ENCODE measurements at places on chromosomes 16 and 17.

DNA sequence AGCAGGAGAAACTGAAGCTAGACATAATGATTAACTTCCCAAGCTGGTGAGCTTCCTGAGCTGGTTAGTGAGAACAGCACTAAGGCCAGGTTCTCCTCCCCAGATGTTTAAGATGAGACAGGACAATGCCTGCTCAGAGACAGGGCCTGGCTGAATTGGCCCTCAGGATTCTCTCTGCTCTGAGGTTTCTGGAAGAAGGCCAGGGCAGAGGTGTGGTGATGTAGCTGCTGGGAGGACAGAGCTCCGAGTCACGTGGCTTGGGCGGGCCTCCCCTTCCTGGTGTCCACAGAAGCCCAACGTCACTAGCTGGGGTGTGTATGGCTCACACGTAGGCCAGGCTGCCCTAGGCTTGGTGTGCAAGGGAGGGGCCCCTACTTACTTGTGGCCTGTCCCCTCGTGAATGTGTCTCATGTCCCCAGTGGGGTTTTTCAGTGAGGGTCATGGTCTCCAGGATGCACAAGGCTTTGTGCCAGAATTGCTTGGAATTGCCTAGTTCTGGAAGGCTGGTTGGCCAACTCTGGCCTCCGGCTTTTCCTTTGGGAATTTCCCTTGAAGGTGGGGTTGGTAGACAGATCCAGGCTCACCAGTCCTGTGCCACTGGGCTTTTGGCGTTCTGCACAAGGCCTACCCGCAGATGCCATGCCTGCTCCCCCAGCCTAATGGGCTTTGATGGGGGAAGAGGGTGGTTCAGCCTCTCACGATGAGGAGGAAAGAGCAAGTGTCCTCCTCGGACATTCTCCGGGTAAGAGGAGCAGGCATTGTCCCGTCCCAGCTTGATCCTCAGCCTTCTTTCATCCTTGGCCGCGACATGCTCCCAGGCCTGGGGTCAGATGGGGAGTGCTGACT is 3.4 kb downstream of the NOD2 start:
- DNase-seq = peak; percentile 91

- no peak for DNase-seq
Observed at GRCh38 chr17:60493847-60494321, 32.2 kb downstream of the APPBP2 start.

DNA sequence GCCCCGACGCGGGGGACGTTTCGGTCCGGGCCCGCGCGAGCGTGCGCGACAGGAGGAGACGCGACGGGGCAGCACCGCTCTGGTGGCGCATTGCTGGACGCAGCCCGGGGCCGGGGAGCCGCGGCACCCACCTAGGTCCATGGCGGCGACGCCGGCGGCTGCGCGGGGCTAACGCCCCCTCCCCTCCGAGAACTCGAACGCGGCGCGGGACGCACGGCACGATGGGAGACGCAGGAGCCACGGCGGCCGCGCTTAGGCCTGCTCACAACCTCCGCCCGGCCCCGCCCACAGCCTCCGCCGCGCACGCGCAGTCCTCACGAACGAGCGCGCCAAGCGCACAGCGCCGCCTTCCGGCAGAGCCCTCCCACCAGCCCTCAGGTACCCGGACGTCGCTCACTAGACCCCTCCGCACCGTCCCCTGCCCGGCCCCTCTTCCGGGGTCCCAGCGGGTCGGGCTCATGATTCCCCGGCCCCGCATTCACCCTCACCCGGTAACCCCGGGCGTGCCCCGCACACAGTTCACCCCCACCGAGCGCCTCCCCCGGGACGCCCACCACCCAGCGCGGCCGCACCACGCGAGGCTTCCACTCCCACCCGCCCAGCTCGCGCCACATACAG is at the start of gene GEMIN4:
Gene GEMIN4, minus strand, starts transcription at position 263 of the 618 bp plus-strand sequence. Its CDS starts 122 bp downstream, at position 141.
- DNase-seq = peak; percentile 91

DNA sequence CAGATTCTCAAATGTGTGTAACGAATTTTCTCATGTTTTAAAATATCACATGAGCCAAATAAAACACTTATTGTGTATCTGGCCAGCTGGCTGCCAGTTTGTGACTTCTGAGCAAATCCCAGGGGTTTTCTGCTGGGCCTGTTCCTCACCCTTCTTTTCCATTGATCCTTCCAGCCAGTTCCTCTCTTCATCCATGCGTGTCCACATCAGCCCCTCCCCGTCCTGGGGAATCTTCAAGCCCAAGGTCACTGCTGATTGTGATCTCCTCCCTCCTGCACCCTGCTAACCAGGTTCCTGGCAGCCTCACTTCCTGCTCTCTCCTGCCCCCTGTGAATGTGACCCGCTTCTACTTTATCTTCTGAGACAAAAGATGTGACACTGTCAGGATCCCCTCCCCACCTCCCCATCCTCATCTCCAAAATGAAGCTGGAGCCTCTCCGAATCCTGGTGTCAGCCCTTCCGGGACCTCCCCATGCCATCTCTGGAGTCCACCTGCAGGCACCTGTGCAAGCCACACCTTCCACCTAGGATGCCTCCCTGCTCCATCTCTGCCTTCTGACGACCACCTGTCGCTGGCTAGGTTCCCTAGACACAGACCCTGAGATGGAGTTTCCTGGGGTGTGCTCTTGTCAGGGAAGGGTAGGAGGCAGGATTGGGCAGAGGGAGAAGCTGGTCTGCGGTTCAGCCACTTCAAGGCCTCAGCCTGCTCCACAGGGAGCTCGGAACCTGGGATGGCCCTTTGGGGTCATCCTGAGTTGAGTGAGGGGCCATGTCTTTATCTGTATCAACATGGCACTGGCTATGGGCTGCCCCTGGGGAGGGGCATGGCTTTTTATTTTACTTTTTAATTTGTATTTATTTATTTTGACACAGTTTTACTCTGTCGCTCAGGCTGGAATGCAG is 205.1 kb downstream of the KATNIP start:
- DNase-seq = no peak

DNA sequence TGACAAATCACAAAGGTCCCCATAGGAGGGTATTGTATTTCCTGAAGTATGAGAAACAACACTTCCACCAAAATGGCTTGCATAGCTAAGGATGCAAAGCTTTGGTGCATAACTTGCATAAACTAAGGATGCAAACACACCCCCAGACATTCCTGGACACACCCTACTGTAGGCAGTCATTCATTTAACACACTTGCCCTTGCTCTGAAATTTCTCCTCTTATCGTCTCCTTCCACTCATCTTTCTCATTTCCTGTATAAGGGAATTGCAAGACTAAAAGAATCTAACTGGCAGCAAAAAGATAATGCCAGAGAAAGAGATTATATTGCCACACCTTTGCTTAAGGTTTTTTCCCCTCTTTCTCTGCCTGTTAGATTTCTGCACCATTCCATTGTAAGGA is 28.3 kb downstream of the CHD9 start:
- DNase-seq = no peak

Measured in right atrium auricular region (tissue), 2 donors.